Hippocampal formation (tissue), 2 donors: ENCODE measurements at places on chromosomes 11 and 22.
A peak's percentile ranks its signal among the peaks of the same experiment; 100 is the strongest.

DNA sequence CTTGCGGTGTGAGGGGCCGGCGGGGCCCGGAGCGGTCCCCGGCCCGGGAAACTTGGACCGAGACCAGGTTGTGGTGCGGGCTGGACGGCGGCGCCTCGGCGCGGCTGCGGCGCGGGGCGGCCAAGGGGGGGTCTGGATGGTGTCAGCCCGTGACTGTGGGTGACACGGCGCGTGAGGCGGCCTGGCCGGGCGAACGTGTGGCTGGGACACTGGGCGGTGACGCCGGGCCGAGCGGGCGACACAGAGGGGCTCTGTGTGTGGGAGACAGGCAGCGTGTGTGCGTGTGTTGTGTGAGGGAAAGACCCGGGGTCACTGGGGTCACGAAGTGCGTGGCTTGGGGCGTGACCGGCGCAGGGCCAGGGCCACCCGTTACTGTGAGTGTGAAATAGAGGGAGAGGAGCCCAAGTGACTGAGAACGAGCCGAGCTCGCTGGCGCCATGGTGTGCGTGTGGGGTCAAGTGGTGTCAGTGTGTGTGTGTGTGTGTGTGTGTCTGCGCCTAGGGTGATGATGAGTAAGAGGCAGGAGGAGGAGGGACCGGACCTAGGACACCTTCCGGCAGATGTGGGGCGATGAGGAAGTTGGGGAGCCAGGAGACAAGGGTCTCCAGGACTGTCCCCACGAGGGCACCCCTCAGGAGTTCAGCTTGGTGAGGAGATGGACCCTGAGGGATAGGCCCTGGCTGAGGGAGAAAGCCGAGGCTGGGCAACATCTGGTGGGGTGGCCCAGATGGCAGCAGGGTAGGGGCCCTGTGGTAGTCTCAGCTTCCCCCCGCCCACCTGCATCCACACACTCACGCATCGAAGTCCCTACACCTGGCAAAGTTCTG, 817 bp downstream of the RELT start:
- peak; percentile 35 for DNase-seq

- DNase-seq: no peak
Observed at GRCh38 chr11:106495046-106495445, 417.6 kb downstream of the AASDHPPT start.

DNA sequence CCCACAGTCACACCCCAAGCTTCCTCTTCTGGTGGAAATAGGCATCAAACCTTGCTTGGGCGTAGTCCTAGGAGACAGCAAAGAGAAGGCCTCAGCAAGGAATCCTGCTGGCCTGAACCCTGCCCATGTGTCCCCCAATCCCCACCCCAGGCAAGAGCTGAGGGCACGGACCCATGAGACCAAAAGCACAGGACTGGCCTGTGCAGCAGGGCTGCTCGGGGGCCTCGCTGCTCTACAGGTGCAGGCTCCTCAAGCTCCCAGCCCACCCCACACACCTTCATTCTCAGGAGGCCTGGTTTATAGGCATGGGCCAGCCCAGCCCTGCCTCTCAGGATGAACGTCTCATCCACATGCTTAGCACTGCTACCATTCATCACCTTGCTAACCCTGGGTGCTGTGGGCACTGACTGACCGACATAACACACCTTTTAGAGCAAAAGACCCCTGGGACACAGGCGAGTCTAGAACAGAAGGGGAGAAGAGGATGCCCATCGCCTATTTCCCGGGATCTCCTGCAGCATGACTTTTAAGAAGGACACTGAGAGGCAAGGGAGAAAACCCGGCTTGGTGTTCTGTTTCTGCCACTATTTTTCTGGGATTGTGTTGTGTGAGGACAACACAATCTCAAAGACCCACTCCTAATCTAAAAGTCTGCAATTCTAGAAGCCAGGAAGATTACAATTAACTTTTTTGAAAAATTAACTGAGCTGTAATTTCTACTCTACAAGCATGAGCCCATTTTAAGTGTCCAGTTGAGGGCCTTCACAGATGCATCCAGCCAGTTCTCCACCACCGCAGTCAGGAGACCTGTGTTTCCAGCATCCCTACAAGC, 15.4 kb downstream of the TCIRG1 start:
- no peak for DNase-seq

GRCh38 chr11:125402435-125402834, 93.6 kb downstream of the FEZ1 start:
- no peak for DNase-seq

DNA sequence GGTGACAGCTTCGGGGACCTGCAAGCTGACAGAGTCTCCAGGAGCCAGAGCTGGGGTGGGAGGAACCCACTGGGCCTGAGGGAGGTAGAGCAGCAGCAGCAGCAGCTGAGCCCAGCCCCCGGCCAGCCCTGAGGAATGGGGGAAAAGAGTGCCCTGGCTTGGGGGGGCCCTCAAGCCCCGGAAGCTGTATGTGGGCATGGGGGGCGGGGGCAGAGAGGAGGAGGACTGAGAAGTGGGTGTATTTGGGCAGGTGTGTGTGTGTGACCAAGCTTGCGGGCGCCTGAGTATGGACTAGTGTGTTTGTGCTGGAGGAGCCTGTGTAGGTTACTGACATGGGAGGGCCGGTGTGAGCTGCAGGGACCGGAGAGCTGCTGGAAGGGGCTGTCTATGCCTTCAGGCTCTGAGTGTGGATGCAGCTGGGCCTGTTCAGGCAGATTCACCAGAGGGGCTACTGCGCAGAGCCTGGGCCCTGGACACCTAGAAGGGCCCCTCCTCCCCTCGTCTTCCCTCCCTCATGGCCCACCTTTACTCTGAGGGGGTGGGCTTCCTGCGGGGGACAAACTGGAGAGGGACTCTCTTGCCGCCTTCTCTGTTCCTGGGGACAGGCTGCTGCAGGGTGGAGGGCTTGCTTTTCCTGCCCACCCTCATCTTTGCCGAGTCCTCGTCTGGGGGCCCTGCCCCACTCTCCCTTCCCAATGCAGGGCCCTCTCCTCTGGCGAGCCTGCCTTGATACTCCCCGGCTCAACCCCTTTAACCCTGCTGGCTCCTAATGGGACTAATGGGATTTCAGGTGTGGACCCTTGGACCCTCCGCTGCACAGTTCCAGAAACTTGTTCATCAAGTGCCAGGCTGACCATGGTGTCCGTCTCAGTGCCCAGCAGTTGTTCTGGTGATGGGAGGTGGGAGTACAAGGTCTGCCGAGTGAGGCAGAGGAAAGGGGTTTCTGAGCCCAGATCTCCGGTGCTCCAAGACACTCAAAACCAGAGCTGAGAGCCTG, 28.2 kb downstream of the ST3GAL4 start:
- no peak for DNase-seq

GRCh38 chr11:6606471-6607189, 3.1 kb downstream of the ILK start:
- peak; percentile 73 for DNase-seq

DNA sequence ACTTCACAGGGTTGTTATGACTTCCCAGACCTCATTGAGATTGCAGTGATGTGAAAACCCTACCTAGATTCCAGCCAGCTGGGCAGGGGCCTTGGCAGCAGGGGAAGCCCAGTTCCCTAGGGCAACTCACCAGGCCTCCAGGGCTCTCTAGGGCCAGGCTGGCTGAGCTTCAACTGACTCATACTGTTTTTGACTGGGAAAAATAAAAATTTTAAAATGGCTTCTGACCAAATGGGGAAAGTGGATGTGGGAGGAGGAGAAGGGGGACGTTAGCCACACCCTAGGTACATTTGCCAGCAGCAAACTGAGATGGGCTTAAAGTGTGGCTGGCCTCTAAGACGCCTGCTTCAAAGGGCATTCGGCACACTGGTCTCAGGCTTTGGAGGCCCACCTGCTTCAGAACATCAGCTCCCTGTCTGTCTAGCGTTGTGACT, 39.0 kb downstream of the BMAL1 start:
- DNase-seq: peak; percentile 13

GRCh38 chr22:42300259-42301076, 30.0 kb upstream of the TCF20 start:
- DNase-seq: no peak

- no peak for DNase-seq
Observed at GRCh38 chr22:21837248-21837979, 30.0 kb downstream of the MAPK1 start.

GRCh38 chr11:47869544-47870393, 21.6 kb upstream of the NUP160 start:
- DNase-seq: no peak

GRCh38 chr22:18994701-18995326, 58.7 kb upstream of the PRODH start:
- DNase-seq: no peak

DNA sequence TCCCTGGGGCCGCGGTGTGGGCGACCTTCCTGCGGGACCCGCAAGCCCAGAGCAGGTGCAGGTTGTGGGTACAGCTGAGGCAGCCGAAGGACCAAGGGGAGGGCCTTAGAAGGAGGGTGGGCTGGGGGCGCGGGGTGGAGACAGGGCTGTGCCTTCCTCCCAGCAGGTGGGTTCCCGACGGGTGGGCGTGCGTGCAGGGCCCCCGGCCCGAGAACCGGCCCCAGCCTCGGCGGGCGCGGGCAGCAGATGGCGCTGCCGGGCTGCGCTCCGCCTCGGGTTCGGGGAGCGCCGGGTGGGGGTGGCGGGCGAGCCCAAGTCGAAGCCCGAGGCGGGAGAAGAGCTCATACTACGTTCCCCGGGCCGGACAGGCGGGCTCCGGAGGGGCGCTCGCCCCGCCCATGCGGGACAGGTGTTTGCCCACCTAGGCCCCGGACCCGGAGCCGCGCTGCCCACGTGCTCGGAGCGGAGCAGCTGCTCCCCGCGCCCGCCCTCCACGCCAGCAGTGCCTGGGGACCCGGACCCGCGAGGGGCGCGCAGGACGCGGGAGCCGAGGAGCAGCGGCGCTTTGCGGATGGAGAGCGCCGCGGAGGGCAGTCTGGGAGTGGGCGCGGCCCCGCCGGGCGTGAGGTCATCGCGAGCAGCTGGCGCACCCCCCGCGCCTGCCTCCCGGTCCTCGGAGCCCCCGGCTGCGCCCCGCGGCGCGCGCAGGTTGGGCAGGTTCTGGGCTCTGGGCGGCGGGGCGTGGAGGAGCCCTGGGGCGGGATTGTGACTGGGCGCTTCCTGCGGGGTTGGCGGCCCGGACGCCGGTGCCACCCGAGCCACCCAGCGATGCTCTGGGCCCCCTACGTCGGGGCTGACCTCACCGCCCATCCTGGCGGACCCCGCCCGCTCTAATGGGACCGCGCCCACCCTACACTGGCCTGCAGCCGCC, 25.3 kb downstream of the DUSP8 start:
- DNase-seq: no peak

- no peak for DNase-seq
Observed at GRCh38 chr11:57645689-57646085, 4.0 kb downstream of the YPEL4 start.

- DNase-seq: no peak
Observed at GRCh38 chr11:19253153-19253745, 12.5 kb upstream of the E2F8 start.

DNA sequence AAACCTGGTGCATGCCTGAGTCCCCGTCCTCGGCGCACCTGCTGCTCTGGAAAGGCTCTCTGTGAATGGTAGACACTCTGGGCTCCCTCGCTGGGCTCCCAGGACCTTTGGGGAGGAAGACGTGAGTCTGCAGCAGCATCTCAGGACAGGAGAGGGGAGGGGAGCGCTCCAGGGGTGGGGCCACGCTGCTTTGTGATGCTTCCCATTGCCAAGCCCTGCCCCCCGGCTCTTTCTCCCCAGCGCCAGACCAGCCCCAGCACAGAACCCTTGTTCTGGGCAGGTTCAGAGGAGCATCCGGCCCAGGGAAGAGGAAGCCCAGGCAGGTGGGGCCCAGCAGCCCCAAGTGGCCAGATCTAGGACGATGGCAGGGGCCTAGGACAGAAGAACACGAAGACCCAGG, 111.2 kb downstream of the BRD1 start:
- DNase-seq: no peak

GRCh38 chr22:34105461-34106062, 185.3 kb upstream of the LARGE1 start:
- no peak for DNase-seq

DNA sequence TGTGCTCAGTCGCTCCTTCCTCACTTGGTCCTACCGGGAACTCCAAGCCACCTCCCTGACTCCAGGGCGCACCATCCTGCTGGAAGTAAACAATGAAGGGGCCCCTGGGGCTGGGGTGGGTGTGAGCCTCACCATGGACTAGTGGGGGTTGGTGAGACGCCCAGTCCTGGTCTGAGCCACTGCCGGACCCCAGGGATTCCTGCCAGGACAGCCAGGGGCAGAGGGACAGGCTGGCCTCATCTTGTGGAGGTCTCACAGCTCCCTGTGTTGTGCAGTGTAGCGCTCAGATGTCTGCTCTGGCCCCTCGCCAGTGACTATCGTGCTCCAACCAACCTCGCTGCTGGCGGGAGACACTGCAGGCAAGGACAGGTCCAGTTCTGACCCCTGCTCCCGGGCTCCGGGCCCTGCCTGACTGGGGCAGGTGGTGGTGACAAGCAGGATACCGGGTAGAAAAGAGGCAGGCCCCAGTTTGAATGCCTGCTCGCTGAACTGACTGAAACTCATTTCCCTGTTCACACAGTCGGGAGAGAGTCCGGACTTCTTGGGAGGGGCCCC, 1021.4 kb downstream of the BRD1 start:
- DNase-seq: no peak

DNA sequence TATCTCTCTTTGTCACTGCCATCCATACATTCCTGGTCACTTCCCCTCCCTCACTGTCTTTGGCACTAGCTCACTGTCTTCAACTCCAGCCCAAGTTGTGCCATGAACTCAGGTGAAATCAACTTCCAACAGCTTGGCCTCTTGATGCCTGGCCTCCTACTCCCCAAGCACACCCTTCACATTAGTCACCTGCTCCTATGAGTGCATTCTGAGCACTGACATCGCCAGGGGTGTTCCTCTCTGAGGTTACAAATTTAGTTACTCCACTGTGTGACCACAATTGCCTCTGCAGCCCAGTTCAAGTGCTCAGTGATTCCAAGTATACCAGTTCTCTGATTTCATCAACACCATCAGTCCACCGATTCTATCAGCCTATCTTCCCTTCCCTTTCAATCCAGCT, 10.8 kb downstream of the DRD2 start:
- DNase-seq: no peak

DNA sequence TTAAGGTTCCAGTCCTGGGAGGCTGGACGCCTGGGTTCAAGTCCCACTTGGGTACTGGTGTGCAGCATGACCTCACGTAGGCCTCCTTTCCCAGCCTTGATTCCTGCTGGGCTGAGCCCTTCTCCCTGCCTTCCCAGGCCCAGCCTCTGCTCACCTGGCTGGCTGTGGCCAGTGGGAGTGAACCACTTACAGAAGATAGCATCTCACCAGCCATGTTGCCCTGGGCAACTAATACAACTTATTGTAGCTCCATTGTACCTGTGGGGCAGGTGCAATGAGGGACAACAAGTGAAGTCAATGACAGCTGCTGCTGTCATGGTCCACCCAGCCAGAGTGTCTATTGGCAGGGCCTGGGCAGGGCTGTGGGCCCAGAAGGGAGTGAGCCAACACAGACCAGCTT, 48.4 kb upstream of the MPEG1 start:
- no peak for DNase-seq

DNA sequence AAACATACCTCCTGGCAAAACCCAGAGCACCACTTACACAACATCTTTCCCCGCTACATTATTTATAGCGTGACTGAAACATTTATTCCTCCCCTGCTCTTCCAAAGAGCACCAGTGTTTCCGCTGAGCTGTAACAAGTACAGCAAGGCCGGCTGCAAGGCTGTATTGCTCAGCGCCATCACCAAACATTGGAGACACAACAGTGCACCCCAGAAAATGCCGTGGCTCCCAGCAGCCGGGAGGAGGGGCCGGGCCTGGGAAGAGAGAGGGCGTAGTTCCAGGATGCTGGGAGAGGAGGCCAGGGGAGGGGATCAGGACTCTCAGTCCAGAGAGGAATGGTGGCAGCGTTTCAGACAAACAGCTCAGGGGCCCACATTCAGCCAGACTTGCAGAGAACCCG, 133.2 kb downstream of the DSCAML1 start:
- peak; percentile 51 for DNase-seq

- no peak for DNase-seq
Observed at GRCh38 chr22:49673048-49673447, 154.6 kb downstream of the BRD1 start.
